Activated naive CD8-positive, alpha-beta T cell treated with anti-CD3 and anti-CD28 coated beads, Interleukin-2, amount 10 ng/mL, durations not matched to agents 7 days and 5 days (primary cell): ENCODE measurements at places on chromosomes 4 and X.

GRCh38 chrX:119187298-119187697, 48.8 kb upstream of the PGRMC1 start:
- no peak for DNase-seq

- no peak for DNase-seq
These were observed 40.4 kb downstream of the UNC5C start for GRCh38 chr4:95508421-95508820.

DNA sequence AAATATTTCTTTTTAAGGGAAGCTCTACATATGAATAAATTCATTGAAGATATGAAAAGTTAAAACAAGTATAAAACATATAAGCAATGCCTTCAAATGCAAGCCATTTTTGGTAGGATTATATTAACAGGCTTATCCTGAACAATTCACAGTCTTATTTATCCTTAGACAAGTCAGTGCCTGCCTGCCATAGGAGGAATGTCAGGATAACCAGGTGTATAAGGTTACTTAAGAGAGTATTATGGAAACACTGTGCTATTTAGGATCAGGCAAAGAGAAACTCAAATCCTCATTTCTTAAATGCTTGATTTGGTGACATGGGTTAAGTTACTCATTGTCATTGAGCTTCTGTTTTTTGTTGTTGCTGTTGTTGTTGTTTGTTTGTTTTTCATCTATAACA, 2029.9 kb upstream of the AGA start:
- no peak for DNase-seq

- DNase-seq: no peak
These were observed 55.0 kb upstream of the PPP1R2C start for GRCh38 chrX:42832764-42833549.

GRCh38 chrX:11197671-11198070, 86.5 kb downstream of the HCCS start:
- DNase-seq: no peak

DNA sequence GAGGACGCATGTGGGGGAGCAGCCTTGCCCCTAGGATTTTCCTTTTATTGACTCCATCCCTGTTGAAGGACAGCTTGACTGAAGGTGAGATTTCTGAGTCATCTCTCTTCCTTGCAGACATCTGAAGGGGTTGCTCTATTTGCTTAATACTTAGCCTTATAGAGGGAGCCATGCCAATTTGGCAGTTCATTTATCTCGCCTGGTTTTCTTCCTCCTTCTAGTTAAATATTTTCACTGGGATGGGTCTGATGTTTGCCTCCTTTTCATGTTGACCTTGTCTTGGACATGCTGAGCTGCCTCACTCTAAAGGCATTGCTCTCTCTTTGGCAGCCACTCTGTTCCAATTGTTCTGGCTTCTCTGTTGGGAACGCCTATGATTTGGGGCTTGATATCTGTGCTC, 151.0 kb upstream of the PSAPL1 start:
- no peak for DNase-seq

GRCh38 chr4:8857766-8858700, 13.6 kb downstream of the HMX1 start:
- peak; percentile 54 for DNase-seq
